ENCODE measurements at places on chromosomes 3 and 15.

DNA sequence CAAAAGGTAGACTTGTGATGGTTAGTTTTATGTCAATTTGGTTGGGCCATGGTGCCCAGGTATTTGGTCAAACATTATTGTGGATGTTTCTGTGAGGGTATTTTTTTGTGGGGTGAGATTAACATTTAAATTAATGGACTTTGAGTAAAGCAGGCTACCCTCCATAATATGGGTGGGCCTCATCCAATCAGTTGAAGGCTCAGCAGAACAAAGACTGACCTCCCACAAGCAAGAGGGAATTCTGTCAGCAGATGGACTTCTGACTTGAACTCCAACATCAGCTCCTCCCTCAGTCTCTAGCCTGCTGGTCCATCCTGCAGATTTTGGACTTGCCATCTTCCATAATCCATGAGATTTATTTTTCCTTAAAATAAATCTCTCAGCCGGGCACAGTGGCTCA is 55.6 kb upstream of the BNC1 start:
- DNase-seq, result no peak

- no peak for DNase-seq
Measured at GRCh38 chr3:156812521-156813335, 13.4 kb upstream of the LEKR1 start.

GRCh38 chr3:138469874-138470273 is 35.5 kb downstream of the ESYT3 start:
- no peak for DNase-seq

DNA sequence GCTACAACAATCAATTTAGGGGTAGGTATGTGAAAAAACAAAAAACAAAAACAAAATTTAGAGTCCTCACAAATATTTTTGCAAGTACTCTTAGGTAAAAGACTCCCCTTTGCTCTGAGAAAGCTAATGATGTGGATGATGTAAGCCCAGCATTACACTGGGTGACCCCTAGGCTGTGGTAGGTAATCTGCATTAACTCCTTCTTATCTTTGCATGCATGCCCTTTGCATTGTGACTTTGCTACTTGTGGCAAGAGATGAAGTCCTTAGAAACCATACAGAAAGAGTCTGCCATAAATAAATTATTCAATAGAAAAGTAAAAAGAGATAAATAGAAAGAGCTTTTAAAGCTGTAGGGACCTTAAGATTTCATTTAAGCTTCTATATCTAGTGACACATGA is 159.7 kb upstream of the MBNL1 start:
- DNase-seq, result no peak

DNA sequence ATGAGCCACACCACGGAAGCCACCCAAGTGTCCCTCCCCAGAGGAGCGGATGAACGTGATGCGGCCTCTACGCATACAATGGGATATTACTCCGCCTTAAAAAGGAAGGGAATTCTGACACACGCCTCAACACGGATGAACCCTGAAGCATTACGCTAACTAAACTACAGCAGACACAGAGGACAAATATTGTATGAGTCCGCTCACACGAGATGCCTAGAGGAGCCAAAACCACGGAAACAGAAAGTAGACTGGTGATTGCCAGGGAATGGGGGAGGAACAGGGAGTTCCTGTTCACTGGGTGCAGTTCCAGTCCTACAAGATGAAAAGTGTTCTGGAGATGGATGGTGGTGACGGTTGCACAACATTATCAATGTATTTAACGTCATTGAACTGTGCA is 32.7 kb downstream of the SRGAP3 start:
- no peak for DNase-seq

Data from activated CD4-positive, alpha-beta T cell treated with anti-CD3 and anti-CD28 coated beads, Interleukin-2, amount 50 U/mL, for 48 hours (primary cell).